Ecto neural progenitor cell (in vitro differentiated cells): ENCODE measurements at places on chromosomes 2 and 18.

DNA sequence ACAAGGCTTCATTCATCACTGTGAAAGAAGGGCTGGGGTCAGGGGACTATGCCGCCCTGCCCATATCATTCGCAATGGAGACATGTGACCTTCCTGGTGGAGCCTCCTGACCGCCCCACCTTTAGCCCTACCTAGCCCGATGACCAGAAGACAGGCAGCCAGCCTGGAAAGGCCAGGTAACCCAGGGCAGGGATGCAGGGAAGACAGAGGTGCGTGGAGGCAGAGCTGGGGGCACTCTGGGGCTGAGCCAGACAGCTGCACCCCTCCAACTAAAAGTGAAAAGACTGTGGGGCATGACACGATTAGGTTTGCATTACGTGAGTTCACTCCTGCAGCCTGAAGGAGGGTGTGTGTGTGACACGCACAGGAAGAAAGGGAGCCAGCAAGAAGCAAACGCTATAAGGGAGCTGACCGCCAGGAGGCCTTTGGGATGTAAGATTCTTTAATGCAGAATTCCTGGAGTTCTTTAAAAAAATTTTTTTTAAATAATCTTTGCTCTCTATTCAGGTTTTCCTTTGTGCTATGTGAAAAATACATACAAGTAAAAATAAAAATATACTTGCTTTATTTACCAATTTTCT is 3.7 kb upstream of the HES6 start:
- DNase-seq = no peak

GRCh38 chr2:61707984-61708852 is 145.6 kb downstream of the FAM161A start:
- DNase-seq = no peak

- DNase-seq = no peak
These were observed 35.1 kb upstream of the CYRIA start for GRCh38 chr2:16700551-16701259.

GRCh38 chr2:48849770-48850169 is 94.2 kb upstream of the LHCGR start:
- no peak for DNase-seq

DNA sequence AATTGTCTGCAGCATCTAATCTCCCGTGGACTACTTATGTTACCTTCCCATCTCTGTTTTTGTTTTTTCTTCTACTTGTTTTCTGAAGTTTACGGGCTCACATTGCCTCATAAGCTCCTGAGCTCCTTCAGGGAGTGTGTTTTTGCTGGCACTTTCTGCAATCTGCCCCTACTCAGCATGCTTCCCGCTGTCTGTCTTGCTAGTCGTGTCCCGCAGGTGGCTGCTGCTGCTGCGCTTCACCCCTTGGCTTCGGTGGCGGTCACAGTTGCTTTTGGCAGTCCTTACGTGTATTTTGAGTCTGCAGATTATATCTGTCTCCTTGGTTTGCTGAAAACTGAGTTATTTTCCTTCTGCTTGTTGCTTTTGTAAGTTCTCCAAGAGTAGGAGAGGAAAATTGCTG is 37.3 kb downstream of the FER1L5 start:
- no peak for DNase-seq

DNA sequence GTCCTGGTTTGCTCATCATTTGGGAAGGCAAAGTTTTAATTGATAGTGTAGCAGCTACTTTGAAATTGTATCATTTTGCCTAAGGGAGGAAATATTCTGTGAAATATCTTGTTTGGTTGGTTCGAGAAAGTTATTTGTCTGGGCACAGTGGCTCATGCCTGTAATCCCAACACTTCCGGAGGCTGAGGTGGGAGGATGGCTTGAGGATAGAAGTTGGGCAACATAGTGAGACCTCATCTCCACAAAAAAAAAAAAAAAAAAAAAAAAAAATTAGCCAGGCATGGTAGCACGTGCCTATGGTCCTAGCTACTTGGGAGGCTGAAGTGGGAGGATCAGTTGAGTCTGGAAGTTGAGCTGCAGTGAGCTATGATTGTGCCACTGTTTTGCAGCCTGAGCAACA is 3.1 kb upstream of the ADGRF3 start:
- no peak for DNase-seq

- DNase-seq = peak; percentile 51
These were observed 941.1 kb upstream of the FANCL start for GRCh38 chr2:59182249-59182648.

- peak; percentile 87 for DNase-seq
These were observed 12.8 kb downstream of the ATP6V1B1 start for GRCh38 chr2:70948337-70949003.
